ENCODE measurements at places on chromosomes 4 and X.

DNA sequence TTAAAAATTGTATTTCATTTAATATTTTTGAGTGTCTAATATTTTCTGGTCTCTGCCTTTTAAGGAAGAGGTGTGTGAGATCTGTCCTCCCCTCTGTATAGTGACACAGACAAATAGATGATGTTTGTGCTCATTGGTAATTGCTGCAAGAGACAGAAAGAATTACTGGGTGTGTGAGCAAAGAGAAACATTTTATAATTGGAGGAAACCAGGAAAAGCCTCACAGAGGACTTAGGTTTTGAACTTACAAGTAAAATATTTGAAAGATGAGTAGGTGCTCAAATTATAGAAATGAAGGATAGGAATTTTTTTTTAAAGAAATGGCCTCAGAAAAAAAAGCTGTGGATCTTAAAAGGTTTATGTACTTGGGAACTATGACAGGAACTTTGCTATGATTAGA lies 149.8 kb downstream of the SPCS3 start:
- no peak for DNase-seq

DNA sequence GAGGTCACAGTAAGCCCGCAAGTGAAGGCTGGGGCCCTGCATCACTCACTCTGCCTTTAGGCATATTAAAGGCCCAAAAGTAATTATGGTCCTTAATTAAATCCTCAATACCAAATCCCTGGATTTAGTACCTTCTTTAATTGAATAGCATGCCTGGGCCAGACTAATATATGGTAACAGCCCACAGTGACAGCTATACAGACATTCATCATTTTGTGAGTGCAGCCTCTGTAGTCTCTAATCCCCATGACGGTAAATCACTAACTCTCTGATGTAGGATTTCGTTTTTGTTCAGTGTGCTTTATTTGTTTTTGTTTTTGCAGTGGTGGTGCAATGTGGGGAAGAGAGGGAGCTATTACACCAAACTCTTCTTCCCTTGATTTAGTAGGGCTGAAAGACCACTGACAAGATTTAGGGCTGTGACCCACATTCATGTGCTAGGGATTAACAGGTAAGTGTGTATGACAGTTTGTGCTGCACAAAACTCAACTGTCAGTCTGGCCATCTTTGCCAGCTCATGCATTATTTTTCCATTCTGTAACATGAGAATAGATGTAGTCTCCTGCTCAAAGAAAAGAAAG lies 60.6 kb upstream of the SLC39A8 start:
- no peak for DNase-seq

DNA sequence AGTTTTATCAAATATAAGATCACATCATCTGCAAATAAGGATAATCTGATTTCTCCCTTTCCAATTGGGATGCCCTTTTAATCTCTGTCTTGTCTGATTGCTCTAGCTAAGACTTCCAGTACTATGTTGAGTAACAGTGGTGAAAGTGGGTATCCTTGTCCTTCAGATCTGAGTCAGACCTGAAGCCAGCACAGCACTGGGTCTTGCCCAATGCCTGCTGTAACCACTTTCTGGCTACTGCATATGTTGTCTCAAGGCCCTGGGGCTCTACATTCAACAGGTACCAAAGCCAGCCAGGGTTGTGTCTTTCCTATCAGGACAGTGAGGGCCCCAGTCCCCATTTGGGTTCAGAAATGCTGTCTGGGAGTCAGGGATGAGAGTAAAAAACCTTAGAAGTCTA lies 90.3 kb downstream of the CYSLTR1 start:
- no peak for DNase-seq

DNA sequence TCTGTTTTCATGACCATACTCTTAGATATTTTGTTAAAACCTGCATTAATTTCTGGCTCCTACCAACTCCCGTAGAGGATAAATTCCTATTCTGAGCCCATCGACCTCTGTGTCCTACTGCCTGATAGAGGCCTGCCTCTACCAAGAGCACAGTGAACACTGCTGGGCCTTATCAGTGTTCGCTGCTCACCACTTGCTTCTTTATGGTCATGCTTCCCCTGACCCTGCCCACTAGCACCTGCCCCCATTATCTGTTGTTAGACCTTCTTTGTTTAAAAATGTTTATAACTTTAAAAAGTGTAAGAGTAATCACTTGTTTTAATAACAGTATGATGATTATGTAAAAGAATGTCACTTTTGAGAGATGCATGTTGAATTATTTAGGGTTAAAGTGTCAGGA lies 6.1 kb downstream of the DAPP1 start:
- no peak for DNase-seq

GRCh38 chr4:142801966-142802365 lies 44.1 kb downstream of the INPP4B start:
- peak; percentile 2 for DNase-seq

- DNase-seq: no peak
Observed at GRCh38 chrX:47483306-47484268, 565 bp upstream of the ZNF41 start.

DNA sequence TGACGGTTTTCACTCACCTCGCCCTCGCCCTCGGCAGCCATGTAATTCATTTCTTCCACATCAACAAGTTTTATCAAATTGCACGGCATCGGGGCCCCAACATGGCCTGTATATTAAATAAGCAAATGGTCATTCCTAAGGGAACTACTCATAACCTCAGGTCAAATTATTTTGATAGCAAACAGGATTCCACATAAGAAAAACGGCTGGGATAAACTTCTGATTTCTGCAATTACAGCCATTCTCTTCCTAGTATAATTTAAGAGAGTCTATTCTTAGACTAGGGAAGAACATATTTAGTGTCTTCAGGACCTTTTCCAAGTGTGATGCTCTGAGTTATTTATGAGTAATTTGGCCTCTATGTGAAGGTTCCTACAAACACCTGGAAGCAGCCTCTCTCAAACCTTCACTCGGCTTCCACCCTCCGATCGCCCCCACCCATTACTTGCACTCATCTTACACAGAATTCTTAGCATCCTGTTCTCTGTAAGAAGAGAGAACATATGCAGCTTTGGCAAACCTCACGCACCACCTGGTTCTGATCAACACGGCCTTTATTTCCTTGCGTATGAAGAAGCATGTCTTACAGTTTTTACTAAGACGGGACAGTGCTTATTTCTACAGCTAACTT lies 29.4 kb upstream of the CENPU start:
- DNase-seq: no peak

DNA sequence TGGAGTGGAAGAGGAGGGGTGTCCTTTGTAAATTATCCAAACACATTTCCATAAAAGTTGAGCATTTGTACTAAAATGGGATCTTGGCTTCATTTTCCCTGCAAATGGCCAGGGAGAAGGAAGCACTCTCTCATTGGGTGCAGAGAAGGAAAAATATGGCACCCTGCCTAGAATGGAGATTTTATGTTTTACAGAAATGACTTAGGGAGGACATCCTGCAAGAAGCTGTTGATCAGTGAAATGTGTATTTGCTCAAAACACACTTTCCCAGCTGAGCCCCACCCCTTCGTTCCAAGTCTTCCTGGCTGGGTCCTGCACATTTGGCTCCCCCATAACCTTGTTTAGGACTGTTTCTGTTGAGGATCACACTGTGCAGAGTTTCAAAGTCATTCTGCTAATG lies 213.5 kb upstream of the TAPT1 start:
- no peak for DNase-seq

GRCh38 chrX:132757066-132757623 lies 201.3 kb downstream of the HS6ST2 start:
- no peak for DNase-seq

Measured in CD4-positive, alpha-beta memory T cell (primary cell).